ENCODE measurements at places on chromosomes 4 and X.

GRCh38 chr4:153013202-153013977, 77.3 kb downstream of the FHDC1 start:
- DNase-seq, result no peak

DNA sequence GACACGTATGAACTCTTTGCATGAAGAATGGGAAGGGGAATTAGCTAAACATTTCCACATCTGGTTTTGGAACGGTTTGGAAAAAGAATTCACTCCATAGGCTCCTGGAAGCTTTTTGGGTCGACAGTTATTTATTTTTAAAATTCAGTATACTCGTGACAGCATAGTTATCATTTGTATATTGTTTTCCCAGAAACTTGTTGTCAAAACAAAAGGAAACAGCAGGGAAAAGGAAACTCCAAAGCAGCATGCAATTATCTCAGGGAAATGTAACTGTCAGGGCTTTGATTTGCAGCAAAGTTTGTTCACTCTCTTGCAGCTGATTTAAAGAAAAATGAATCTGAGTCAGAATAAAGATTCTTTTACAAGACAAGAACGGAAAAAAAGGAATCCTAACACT, 86.5 kb downstream of the PLAC1 start:
- no peak for DNase-seq

GRCh38 chr4:150308824-150309472, 230.7 kb downstream of the DCLK2 start:
- no peak for DNase-seq

- peak; percentile 65 for DNase-seq
Observed at GRCh38 chr4:13860126-13860525, 232.6 kb upstream of the BOD1L1 start.

- no peak for DNase-seq
Observed at GRCh38 chr4:517061-517805, 18.2 kb downstream of the PIGG start.

- DNase-seq, result no peak
Observed at GRCh38 chr4:113682730-113683537, 78.6 kb downstream of the CAMK2D start.

GRCh38 chr4:16248605-16249004, 22.3 kb upstream of the TAPT1 start:
- no peak for DNase-seq

- no peak for DNase-seq
Observed at GRCh38 chr4:143538979-143539669, 25.6 kb downstream of the SMARCA5 start.

GRCh38 chr4:163137581-163137980, 29.1 kb downstream of the NAF1 start:
- DNase-seq, result no peak

DNA sequence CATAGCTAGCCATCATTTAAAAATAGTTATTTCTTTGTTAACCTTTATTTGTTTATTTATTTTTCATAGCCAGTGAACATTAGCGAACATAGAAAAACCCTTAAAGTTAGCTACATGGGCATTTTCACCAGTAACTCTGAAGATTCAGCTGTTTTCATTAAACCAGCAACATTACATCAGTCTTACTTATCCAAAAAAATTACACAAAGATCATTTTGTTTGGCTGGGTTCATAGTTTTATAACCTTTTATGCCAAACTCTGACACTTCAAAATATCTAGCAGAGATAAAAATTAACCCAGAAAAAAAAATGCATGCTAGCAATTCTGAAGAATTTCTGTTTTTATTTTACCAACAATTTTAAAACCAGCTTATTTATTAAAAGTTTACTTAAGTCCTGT, 784.1 kb downstream of the PCDH18 start:
- DNase-seq, result no peak
